ENCODE measurements at places on chromosomes 6 and 20. TPM values are rescaled to one million over a fixed set of nuclear protein-coding genes. Genes with fewer than 3 reads are reported as not detected.

The SRMS gene
- not detected for total RNA-seq

DNA sequence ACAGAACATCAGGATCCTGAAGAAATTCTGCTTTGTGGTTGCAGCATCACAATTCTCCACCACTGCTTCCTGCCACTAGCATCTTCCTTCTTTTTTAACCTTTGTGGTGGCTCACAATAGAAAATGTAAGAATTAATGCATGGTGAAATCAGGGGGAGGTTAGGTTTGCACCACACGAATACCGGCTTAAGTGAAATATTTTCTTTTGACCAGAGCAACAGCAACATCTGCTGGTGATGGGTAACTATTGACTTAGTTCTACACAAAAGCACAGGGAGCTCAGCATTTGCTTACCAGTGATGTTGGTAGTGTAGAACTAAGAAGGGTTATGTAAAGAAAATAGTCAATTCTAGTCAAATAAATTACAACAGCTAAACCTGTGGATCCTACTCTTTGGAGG, 280.5 kb downstream of the SYNE1 start:
- no peak for DNase-seq

GRCh38 chr20:11387189-11387754, 530.4 kb upstream of the BTBD3 start:
- no peak for DNase-seq

DNA sequence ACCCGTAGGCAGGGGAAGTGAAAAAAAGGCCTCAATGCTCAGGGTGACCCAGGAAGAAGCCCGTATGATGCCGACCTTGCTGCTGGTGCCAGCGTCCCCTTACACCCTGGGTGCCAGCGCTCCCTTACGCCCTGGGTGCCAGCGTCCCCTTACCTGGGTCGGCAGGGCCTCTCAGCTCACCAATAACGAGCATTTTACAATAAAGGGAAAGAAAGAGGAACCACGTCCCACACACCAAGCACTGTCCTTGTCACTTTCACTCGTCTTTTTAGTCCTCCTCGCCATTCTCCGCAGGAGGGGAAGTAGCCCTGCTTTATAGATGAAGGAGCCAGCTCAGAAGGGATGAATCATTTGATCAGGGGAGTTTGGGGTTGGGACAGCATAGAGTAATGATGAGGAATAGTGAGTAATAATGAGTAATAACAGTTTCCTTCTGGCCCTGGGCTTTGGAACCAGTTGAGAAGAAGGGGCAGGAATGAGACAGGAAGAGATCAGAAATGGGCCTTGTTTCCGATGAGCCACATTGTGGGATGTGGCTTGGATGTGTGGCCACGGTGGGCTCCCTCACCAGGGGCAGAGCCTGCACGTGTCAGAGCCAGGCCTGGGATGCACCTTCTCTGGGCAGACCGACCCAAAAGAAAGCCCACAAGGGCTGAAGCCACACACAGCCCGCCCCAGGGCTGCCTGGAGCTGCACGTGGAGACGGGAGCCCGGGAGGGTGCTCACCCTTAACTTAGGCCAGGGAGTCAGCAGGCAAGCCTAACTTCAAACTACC, 75.7 kb downstream of the SYNJ2 start:
- DNase-seq: peak; percentile 77

The QRSL1 gene
- total RNA-seq: 14.0 TPM

DNA sequence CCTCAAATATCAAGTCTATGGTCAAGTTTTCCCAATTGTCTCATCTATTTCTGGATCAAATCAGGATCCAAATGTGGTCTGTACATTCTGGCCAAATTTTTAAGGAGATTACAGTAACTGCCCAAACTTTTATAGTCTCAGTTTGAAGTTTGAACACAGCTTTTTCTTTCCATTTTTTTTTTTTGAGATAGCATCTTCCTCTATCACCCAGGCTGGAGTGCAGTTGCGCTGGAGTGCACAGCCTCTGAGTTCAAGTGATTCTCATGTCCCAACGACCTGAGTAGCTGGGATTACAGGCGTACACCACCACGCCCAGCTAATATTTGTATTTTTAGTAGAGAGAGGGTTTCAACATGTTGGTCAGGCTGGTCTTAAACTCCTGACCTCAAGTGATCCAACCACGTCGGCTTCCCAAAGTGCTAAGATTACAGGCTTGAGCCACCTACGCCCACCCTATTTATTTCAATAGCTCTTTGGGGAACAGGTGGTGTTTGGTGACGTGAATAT, 84.9 kb upstream of the CARMIL1 start:
- no peak for DNase-seq

GRCh38 chr6:5723841-5724691, 282.7 kb downstream of the NRN1 start:
- DNase-seq: no peak

DNA sequence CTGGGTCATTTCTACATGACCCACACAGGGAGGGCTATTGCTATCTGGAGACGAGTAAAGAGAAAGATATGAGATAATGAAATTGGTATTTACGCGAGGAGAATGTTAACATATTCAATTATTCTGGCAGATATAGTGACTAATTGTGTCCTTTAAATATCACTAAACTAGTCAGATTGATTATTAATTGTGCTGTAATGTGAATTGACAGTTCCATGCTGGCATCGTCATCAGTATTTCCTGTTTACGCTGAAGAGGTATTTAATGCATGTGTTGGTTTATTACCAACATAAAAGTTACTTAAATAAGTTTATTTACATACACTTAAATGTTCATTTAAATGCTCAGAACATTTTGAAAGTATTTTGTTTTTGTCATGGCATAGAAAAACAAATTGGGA, 35.7 kb upstream of the OGFRL1 start:
- DNase-seq: no peak

DNA sequence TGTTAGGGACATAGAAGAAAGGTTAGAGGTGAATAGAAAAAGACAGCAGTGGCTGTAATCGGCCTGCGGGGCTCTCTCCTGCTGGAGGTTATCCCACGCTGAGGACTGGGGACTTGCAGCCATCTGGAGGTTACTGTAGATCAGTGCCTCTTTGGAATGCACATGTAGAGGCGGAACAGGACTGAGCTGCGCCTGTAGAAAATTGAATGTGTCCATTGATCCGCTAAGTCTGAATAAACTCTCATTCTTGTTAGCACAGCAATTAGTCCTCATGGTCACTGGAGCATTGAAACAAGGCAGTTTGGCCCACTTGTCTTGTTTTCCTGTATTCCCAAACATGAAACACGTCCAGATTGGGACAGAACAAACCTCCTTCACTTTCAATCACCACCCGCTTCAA, 46.3 kb upstream of the F13A1 start:
- DNase-seq: no peak

- DNase-seq: no peak
Measured at GRCh38 chr20:33993576-33994221, at the start of gene RALY. RALY (plus strand) TSS chr20:33993911; CDS start chr20:34072075, 78,164 bp downstream.

- no peak for DNase-seq
Measured at GRCh38 chr6:16995511-16996250, 106.2 kb upstream of the STMND1 start.

DNA sequence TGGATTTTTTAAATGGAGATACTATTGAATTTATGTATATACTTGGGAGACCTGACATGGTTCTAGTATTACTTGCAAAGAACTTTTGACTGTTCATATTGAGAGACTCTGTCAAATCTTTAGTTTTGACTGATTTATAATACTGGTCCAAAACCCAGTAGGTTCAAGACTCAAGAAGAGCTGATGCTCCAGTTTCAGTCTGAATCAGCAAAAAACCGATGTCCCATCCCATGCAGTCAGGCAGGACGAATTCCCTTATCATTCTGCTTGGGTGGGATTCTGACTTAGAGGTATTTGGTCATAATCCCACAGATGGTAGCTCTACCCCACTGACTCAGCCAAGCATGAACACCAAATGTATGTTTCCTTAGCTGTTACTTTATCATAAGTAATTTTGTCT, 29.5 kb downstream of the ZNF334 start:
- DNase-seq: no peak

The NKAIN4 gene
- total RNA-seq: not detected

- no peak for DNase-seq
Measured at GRCh38 chr6:84492241-84493165, 265.1 kb upstream of the CEP162 start.

- DNase-seq: no peak
Measured at GRCh38 chr6:132364306-132365074, 36.8 kb downstream of the MOXD1 start.

The GSTA3 gene
- total RNA-seq: not detected

DNA sequence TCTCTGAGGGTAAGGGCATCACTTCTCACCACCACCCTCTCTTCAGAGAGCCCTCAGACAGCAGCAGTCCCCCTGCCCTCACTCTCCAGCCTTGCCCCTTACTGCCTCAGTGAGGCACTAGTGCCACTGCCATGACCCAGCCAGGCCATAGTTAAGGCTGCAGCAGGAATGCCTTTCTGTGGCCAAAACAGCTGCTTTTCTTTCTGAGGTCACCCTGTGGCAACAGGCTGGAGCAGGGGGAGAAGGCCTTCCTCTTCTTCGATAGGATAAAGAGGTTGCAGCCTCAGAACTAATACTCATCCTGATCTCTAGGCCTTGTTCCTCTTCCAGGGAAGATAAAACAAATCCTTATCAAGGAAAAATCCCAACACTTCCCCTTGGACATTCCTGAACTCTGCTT, 56.8 kb upstream of the ECI2 start:
- DNase-seq: no peak

DNA sequence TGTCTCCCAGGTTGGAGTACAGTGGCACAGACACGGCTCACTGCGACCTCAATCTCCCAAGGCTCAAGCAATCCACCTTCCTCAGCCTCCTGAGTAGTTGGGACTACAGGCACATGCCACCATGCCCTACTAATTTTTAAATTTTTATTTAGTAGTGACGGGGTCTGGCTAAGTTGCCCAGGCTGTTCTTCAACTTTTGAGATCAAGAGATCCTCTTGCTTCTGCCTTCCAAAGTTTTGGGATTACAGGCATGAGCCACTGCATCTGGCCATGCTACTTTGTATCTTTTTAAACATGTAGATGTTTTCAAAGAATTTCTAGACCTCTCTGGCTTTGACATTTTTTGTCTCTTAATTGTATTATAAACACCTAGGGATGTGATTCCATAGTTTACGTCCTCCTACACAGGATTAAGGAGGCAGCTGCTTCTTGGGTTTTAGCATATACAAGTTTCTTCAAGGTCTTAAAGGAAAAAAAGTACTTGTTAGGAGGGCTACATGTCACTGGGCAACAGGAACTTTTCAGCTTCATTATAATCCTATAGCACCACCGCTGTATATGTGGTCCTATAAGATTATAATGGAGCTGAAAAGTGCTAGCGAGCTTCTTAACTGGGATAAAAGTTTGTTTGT, 1.3 kb downstream of the ADAT2 start:
- no peak for DNase-seq

The LST1 gene
- not detected for total RNA-seq

The ASIP gene
- total RNA-seq: not detected

DNA sequence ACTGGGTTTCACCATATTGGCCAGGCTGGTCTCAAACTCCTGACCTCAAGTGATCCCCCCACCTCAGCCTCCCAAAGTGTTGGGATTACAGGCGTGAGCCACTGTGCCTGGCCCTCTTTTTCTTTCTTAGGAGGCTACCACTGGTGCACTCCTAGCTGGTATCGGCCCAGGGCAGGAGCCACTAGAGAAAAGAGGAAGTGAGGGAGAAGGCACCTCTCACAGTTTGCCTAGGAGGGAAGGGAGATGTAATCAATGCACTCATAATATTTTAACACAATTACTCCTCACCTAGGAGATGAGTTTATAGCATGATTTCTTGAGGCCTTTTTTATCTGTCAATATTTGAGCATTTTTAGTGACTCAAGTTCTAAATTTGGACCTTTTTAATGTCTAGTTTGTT, 189.0 kb upstream of the SOX4 start:
- DNase-seq: no peak

- DNase-seq: no peak
Measured at GRCh38 chr6:157074969-157075368, 248.3 kb downstream of the TMEM242 start.

The ADGB gene
- not detected for total RNA-seq

The MICB gene
- total RNA-seq: 17.6 TPM

All from MG63 (cell line).